ENCODE measurements at places on chromosomes 12 and 14.

DNA sequence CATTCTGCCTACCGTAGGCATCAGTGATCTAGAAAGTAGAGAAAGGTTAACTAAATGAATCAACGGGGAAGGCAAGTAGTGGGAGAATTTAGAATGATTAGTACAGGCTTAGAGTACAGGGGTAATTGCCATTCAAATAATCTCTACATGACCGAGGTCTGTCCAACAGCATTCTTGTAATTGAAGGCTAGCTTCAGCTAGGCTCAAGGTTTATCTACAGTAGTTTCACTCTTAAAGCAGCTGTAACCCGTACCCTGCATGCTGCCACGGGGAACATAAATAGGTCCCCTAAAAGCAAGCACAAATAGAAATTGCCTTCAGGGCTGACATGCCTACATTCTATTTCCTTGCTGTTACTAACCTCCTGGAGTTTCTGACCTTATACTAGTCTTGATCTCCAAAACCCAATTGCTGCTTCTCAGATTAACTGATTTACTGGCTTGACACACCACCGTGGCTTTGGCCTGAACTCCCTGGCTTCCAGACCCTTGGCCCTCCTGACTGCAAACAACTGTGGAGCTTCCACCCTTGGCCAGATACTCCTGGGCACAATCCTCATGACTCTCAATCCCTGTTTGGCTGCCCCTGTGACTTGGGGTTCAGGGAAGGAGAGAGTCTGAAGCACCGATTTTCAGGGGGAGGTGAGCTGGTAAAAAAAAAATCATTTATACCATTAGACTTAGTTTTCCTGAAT is 242.1 kb upstream of the FOXN3 start:
- no peak for DNase-seq

GRCh38 chr12:71828813-71829212 is 10.7 kb upstream of the TBC1D15 start:
- DNase-seq = no peak

GRCh38 chr12:33314223-33314622 is 125.4 kb downstream of the SYT10 start:
- DNase-seq = no peak

DNA sequence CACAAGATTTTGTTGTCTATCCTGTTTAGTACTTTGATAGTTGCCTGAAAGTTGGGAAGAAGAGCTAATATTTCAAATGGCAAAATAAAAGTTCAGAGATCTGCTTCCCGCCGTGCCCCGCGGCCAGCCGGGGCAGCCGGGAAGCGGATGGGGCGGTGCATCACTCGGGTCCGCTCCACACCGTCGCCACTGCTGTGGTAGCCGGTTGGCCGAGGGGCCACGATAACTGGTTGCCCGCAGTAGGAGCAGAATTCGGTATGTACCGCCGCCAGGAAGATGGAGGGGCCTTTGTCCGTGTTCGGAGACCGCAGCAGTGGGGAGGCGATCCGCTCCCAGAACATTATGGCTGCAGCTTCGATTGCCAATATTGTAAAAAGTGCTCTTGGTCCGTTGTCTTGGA is 427.2 kb upstream of the PDE3A start:
- DNase-seq = no peak

DNA sequence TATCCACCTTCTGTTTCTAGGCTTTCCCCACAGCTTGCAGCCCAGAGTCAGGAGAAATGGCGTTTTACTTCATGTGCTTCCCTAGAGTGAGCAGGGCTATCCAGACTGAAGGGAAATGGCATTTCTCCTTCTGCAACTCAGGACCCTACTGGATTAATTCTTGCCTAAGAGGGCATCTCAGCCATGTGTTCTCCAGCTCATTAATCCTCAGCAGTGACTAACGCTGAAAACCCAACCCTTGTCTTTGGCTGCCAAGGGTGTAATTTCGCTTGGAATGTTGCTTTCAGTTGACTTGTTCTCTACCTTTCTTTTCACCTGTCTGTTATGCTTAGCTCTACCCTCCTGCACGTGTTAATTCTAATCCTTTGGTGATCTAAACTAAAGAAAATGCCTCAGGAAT is 21.0 kb upstream of the EMP1 start:
- peak; percentile 58 for DNase-seq
